Fibroblast of skin of abdomen (primary cell): ENCODE measurements at places on chromosomes 3 and 15.

DNA sequence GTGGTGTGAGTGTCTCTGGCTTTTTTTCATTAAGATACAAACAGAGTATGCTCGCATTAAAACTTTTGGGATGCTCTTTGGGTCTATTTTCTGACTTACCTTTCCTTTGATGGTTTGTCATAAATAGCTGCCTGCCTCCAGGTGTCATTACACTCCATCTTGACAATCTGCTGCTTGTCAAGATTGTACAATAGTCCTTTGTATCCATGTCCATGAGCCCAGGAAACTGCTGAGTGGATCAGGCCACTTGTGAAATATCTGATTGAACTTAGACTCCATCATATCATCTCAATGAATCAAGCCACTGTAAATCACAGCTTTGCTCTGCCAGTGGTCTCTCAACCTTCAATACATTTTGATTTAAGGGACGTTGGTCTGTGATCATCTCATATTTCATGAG lies 135.2 kb downstream of the ECT2 start:
- no peak for DNase-seq

GRCh38 chr3:45509038-45509767 lies 85.3 kb upstream of the LIMD1 start:
- DNase-seq, result peak; percentile 90

- DNase-seq, result no peak
These were observed 1.3 kb upstream of the TMIE start for GRCh38 chr3:46699676-46700523.

DNA sequence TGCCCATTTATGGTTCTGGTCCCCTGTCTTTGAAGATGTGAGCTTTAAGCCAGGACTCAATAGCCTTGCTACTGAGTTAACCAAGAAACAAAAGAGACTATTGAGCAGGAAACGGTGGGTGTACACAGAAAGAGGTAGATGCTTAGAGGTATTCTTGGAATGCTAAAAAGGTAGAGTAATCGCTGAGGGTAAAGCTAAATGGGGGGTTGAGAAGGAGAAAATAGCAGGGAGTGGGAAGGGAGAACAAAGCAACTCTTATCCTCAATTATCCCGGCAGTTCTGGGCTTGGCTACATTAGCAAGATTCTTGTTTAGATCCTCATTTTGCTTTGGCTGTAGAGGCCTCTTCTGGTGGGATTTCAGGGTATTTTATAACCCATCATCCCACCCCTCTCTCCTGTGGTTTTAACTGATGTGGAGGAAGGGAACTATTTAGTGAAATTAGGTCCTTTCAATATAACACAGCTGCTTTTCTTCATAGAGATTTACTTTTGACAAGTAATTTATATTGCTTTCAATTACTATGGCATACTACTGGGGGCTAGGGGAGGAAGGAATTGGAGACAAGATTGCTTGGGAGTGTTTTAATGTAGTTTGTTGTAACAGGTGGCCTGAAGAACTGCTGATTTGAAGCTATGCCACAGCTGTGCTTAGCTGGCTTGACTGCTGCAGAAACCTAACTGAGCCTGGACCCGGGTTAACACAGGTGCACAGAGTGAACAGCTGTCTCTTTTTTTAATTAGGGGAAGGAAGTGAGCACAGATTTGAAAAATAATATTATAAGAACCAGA lies 234.3 kb upstream of the CCDC54 start:
- no peak for DNase-seq

- no peak for DNase-seq
These were observed 59.0 kb upstream of the PDZRN3 start for GRCh38 chr3:73683706-73684105.

DNA sequence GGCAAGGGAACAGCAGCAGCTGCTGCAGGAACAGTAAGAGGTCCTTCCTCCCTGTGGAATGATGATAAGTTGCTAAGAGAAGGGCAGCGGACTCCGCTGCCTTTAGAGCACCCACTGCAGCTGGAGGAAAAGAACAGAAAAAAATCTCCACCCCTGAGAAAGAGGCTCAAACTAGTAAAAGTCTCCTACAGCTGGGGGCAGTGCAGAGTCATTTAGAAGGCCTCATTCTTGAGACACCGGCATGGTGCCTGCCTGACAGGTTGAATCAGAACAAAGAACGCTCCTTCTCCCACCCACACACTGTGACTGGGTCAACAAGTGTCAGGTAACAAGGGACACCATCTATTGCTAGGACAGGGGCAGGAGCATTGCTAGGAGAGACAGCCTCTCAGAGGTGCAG lies 188.4 kb downstream of the ABHD5 start:
- DNase-seq, result no peak

DNA sequence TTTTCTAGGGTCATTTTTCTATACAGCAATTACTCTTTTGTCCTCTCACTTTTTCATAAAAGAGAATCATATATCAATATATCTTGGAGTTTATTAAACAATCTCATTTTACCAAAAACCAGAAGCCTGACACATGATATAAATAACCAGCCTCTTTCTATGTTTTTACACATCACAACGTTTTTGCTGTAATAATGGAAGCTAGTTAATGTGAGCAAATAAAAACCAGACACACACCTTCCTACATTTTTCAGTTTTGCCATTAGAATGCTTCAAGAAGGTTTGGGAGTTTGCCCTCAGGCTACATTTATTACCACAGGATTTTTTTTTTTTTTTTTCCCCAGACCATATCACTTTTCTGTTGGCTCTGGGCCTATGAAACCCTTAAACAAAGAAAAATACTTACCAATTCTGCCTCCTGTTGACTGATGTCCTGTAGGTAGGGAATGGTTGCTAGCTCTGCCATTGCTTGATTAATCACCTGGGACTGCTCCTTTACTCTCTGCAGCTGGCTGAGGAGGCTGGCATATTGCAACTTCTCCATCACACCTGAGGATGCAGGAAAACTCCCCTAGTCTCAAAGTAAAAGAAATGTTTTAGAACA lies 165.5 kb downstream of the ECT2 start:
- DNase-seq, result no peak

GRCh38 chr3:111737706-111738086 lies 121.4 kb upstream of the PHLDB2 start:
- peak; percentile 96 for DNase-seq

DNA sequence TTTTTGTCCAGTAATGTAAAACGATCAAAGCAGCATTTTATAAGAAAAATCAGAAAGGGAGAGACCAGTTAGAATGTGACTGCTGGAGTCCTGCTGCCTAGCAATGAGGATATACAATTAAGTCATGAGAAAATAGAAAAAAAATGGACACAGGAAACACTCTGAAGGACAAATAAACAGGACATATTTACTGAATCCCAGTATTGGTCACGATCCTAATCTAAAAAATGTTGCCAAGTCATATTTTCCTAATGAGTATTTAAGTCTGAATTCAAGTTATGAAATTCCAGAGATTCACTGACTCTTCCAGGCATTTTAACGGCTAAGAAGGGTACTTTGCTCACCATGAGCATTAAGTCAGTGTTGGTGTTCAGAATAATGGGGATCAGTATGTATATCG lies 154.3 kb upstream of the CCDC54 start:
- DNase-seq, result peak; percentile 51

DNA sequence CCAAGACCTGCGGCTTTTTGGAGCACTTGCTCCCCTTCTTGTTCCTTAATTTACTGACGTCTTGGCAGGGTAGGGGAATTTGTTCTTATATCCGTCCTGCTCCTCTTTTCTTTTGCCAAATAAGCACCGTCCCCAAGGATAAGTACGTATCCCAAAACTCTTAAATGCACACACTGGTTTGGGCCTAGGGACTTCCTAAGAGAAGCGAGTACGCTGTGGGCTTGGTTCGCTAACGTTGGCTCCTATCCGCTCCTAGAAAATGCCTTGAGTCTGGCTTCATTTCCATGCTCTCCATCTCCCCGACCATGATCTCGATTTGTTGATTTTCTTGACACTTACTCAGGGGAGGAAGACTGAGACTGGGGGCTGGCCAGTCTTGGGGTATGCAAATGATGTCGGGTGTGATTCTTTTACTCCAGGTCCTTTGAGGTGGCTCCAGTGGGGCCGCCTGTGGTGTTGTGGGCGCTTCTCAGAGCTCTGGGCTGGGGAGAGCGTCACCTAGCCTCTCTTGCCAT lies 1.3 kb downstream of the MYRIP start:
- DNase-seq, result no peak

GRCh38 chr3:64141476-64141875 lies 83.8 kb downstream of the PRICKLE2 start:
- DNase-seq, result no peak
